Activated CD4-positive, CD25-positive, alpha-beta regulatory T cell treated with anti-CD3 and anti-CD28 coated beads, Interleukin-2, amount 50 U/mL, for 16 hours (primary cell): ENCODE measurements at places on chromosomes 1 and 21.

GRCh38 chr1:109983380-109984189 is 980 bp upstream of the AHCYL1 start:
- DNase-seq: no peak

- DNase-seq: no peak
Observed at GRCh38 chr1:79791488-79792218, 785.1 kb upstream of the ADGRL4 start.

DNA sequence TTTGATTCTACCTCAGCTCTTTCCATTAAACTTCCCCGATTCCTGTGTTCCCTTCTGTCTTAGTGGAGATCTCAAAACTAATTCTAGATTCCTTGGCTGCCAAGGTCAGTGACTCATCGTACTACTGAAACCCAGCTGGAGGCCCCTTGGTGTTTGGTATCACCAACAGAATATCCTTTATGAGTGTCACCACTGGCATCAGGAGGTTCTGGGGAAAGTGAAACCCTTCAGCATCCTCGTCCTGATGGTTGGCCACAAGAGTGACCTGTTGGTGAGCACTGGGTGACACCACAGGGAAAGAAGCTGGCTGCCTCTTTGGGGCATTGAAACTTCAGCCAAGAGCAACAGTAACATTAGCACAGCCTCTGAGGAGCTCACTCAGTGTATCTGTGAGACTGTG is 9.6 kb downstream of the RAB42 start:
- DNase-seq: no peak

GRCh38 chr1:110897681-110898080 is 24.7 kb downstream of the CD53 start:
- DNase-seq: no peak

DNA sequence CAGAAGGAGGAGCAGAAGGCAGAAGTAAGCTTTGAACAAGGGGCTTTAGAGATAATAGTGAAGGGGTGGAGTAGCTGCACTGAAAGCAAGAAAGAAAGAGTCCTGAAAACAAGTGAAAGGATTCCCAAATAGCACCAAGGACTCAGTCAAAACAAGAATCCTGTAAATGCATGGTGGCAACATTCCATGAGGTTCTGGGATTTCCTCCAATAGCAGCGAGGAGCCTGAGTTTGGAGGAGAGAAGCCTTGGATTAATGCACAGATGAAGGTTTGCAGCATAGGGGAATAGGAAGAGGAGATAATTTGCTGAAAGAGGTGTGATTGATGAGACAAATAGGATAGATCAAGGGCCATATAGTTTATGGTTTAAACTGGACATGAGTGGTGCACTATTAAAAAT is 10.9 kb downstream of the KRTAP22-2 start:
- no peak for DNase-seq

GRCh38 chr1:205294934-205295333 is 26.6 kb downstream of the NUAK2 start:
- DNase-seq: no peak

- no peak for DNase-seq
Observed at GRCh38 chr1:87137342-87137739, 191.3 kb upstream of the LMO4 start.

GRCh38 chr21:42094811-42095210 is 23.7 kb downstream of the UMODL1 start:
- no peak for DNase-seq

DNA sequence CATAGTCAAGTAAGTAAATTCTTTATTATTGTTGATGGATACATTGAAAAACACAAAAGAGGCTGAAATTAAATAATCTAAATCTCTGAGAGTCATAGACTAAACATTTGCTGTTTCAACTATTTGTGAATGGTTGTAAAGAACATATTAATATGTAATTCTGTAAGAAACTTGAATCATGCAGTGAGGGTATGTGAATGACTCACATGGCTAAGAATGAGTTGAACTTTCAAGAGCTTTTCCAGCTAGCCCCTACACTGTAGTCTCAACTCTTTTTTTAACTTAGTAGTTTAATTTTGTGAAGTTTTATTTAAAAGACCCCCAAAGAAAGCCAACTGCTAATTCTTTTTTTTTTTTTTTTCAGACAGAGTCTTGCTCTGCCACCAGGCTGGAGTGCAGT is 588.1 kb downstream of the DPYD start:
- no peak for DNase-seq

GRCh38 chr1:171588230-171588629 is 33.8 kb upstream of the MYOCOS start:
- no peak for DNase-seq

GRCh38 chr1:172145231-172145651 is 275.2 kb upstream of the C1orf105 start:
- no peak for DNase-seq

DNA sequence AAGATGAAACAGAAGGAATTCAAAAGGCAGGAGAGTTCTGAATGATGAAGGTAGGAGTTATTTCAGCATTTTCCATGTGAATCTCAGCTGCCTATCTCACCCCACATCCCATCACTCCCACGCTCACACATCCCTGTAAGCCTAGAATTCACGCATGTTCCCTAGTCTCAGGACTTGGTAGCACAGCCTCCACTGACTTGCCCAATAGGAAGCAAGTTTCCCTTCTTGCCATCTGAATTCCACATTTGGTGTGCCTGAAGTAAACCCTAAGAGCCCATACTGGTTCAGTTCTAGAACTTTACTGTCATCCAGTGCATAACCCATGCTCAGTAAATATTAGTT is 56.6 kb downstream of the STYXL2 start:
- no peak for DNase-seq

GRCh38 chr1:16979475-16980327 is 719 bp downstream of the MFAP2 start:
- no peak for DNase-seq

DNA sequence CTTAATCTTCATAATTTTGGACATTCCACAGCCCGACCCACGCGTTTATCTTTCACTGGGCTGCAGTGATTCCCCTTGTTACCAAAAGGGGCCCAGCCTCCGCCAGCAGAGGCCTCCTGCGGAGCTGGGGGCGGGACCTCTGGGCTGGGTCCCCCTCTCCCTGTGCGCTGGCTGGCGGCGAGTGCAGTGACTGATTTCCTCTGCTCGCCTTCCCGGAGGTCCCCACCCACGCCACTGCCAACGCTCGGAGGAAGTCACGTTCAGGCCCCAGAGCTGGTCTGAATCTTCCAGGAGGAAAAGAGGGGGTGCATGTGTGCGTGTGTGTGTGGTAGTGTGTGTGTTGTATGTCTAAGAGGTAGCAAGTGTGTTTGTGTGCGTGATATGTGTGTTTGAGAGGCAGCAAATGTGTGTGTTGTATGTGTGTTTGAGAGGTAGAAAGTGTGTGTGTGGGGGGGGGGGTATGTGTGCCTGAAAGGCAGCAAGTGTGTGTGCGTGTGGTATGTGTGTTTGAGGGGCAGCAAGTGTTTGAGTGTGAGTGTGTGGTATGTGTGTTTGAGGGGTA is 35.0 kb upstream of the JAK1 start:
- DNase-seq: peak; percentile 38

DNA sequence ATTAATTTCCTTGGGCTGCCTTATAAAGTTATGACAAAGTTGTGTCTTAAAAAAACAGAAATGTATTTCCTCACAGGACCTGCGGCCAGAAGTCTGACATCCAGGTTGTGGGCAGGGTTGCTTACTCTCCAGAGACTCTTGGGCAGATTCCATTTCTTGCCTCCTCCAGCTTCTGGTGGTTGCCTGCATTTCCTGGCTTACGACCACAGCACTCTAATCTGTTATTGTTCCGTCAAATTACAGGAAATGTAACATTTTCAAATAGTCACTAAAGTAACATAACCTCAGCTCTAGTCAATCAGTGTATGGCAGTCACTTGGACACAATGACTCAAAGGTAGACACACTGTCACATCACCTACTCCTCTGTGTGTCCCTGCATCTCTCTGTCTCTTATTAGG is 226.8 kb downstream of the DNAH14 start:
- DNase-seq: no peak

- DNase-seq: no peak
Observed at GRCh38 chr1:235624721-235625333, 24.8 kb downstream of the GNG4 start.

GRCh38 chr1:25874209-25874608 is 1.3 kb downstream of the PAQR7 start:
- no peak for DNase-seq

DNA sequence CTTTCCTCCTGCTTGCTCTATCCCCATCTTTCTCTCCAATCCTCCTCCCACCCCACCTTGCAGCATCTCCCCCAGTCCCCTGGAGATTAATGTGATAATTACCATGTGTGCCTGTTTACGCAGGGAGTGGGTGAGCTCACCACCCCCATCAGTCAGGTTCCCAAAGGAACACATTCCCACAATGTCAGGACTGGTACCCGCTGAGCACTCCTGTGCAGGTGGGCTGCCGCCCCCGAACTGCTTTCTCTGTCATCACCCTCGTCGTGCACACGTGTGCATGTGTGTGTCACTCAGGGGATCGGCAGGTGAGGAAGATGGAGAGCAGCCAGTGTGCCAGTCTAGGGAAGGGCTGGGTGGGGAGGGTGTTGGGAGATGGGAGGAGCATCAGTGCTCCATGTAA is 163.4 kb downstream of the CACNA1E start:
- DNase-seq: no peak

DNA sequence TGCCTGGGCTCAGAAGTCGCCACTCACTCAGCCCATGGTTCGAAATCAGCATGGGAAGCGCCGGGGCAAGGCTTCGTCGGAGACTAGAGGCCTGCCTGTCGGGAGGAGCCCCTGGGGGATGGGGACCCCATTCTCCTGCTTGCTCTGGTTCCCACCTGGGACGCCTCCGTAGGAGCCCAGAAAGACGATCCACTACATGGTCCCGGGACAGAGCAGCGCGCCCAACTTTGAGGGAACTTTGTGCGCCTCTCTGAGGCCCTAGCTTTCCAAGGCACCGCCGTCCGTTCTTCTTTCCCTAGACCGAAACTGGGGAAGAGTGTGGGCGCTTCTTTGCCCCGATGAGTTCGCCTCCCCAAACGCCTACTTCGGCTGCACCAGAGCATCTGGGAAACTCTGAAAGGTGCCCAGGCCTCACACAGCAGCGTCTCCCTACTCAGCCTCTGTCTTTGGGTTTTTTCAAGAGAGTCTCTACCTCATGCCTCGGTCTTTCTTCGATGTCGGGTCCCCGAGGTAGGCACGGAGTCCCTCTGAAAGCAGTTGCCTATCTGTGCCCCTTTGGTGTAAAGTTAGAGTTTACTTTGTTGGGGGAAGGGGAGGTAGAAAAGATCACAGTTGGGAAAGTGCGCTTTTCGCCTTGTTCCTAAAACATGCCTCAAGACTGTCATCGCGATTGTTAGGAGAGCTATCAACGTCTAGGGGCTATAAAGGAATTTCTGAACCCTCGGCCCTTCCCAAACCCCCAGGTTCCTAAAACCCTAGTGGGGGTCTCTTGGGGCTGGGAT is 14.0 kb downstream of the NR5A2 start:
- no peak for DNase-seq
